Hindlimb muscle (tissue), 1 donor: ENCODE measurements at places on chromosomes 2 and 18.

GRCh38 chr2:145919477-145919876 is 1399.6 kb upstream of the ZEB2 start:
- DNase-seq, result no peak

GRCh38 chr2:46184794-46185583 is 112.2 kb upstream of the EPAS1 start:
- DNase-seq, result no peak

- DNase-seq, result peak; percentile 37
Measured at GRCh38 chr2:127525691-127526131, 578 bp downstream of the IWS1 start.

- DNase-seq, result no peak
Measured at GRCh38 chr2:194917519-194917918, 739.5 kb upstream of the SLC39A10 start.

DNA sequence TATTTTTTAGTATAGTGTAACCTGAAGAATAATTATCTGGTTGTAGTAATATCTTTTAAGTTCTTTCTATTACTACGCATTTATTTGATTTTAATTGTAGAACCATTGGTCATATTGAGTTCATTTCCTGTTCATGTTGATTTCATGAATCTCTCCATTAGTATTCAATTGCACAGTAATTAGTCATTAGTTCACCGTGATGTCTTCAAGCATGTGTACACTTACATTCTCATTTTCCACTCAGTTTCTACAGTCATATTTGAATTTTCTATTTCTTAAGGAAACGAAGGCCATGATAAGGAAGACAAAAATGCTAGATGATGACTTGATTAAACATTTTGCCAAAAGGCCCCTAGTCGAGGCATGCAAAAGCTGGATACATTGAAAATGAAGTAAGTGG is 333.7 kb upstream of the FANCL start:
- no peak for DNase-seq

GRCh38 chr18:25298853-25299274 is 53.1 kb downstream of the ZNF521 start:
- no peak for DNase-seq

DNA sequence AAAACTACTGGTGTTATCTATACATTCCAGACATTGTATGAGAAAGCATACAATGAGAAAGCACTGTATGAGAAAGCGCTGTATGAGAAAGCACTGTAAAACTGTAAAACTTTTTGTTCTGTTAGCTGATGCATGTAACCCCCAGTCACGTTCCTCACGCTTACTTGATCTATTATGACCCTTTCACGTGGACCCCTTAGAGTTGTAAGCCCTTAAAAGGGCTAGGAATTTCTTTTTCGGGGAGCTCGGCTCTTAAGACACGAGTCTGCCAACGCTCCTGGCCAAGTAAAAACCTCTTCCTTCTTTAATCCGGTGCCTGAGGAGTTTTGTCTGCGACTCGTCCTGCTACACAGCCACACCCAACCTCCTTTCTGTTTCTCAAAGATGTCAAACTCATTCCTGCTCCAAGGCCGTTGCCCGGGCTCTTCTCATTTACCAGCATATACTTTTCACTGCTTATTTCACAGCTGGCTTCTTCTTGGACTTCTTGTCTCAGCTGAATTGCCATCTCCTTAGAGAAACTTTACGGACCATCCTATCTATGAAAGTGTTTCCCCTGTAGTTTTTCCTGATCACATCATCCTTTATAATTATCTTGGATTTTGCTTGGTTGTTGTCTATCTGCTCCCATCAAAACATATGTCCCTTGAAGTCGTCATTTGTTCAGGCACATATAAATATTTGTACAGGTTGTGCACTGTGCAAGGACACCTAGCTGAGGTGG is 29.8 kb upstream of the YES1 start:
- no peak for DNase-seq

- no peak for DNase-seq
Measured at GRCh38 chr2:204315236-204315662, 230.0 kb upstream of the PARD3B start.

- DNase-seq, result no peak
Measured at GRCh38 chr2:45134726-45135125, 125.5 kb upstream of the SIX2 start.

GRCh38 chr2:164260506-164260905 is 360.8 kb downstream of the GRB14 start:
- no peak for DNase-seq

DNA sequence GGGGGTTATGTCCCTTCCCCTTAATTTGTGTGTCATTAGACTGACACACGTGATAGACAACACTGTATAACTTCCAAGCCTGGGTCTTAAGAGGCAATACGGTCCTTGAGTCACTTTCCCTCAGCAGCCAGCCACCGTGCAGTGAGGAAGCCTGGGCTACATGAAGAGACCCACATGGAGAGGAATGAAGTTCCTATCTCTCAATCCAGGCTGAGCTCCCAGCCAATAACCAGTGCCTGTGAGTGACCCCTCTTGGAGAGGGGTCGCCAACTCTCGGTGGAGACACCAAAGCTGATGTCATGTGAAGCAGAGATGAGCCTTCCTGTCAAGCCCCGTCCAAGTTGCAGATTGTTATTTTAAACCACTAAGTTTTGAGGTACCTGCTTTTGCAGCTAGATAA is 5.7 kb upstream of the WDSUB1 start:
- DNase-seq, result no peak

- no peak for DNase-seq
Measured at GRCh38 chr2:1979138-1979537, 234.8 kb upstream of the PXDN start.

DNA sequence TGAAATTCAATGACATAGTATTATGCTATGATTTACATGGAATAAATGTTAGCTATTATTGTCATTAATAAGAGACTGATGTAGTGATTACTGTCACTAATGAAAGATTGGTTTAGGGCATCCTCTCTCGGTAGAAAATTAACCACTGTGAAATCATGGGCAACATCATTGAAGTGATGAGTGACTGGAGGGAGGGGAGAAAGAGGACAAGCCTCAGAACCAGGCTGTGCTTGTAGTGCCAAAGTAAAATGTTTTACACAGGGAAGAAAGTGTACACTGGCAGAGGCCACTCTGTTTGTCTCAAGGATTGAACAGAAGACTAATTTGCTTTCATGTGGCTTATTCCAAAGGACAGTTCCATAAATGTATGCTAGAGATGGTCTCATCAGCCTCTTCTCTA is 456.2 kb upstream of the TCF4 start:
- DNase-seq, result no peak

- DNase-seq, result no peak
Measured at GRCh38 chr2:202122980-202123720, 50.1 kb downstream of the KIAA2012 start.

- DNase-seq, result no peak
Measured at GRCh38 chr2:40844353-40845277, 392.7 kb upstream of the SLC8A1 start.

DNA sequence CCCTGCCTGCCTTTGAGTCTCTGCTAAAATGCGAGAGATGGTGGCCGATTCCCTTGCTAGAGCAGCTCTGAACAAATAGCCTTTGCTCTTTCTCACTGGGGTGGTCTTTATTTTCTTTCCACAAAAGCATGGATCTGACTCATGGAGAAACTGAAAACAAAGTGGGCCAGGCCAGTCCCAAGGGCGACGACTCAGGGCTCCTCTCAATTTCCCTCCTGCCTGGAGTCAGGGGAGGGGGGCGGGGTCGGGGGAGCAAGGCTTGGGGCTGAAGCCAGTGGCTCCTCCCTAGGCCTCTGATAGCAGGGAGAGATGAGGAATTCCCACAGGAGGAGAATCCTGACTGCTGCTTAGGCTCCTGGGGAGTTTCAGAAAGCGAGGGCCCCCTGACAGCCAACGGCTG is 17.1 kb upstream of the IL1R2 start:
- DNase-seq, result no peak

- no peak for DNase-seq
Measured at GRCh38 chr2:192854706-192855105, 660.0 kb upstream of the TMEFF2 start.

GRCh38 chr18:45642238-45642637 is 27.0 kb downstream of the SLC14A2 start:
- no peak for DNase-seq

DNA sequence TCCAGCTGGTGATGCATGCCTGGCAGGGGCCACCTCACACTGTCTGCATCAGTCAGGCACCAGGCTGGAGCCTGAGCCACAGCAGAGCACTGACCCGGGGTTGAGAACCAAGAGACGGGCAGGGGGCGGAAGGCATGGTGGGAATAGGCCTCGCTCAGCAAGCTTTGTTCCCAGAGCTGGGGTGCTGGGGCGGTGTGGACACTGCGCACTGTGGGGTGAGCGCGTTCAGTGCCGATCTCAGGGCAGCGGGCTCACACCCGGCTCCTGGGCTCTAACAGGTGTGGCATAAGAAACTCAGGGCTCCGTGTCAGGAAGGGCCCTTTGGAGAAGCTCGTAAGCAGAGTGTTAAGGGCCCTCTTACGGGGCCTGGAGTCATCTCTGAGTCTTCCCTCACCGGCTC is 15.7 kb downstream of the SH3RF3 start:
- DNase-seq, result no peak

- DNase-seq, result no peak
Measured at GRCh38 chr18:23108496-23108895, 26.8 kb upstream of the CABLES1 start.

GRCh38 chr2:221676566-221677172 is 104.6 kb upstream of the EPHA4 start:
- DNase-seq, result no peak

GRCh38 chr2:134493797-134494196 is 225.0 kb downstream of the TMEM163 start:
- no peak for DNase-seq

- DNase-seq, result no peak
Measured at GRCh38 chr18:1037776-1038175, 133.1 kb downstream of the ADCYAP1 start.

- DNase-seq, result no peak
Measured at GRCh38 chr2:186592137-186592875, 2.5 kb downstream of the ITGAV start.

DNA sequence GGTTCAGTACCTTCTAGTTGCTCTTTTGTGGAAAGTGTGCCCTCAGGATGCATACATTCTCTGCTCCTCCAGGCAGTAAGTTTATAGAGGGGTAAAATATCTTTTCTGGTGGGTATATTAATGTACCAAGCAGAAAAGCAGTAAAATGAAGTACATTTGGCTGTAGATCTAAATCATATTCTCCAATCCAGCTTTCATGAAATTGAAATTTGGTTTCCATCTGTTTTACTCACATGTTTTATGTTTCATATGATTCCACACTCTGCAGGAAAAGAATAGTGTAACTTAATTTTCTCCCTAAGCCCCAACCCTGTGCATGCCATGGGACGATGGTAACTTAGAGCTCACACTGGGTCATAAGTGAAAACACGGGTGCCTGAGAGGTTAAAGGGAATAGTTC is 172.3 kb downstream of the AKAIN1 start:
- DNase-seq, result no peak

DNA sequence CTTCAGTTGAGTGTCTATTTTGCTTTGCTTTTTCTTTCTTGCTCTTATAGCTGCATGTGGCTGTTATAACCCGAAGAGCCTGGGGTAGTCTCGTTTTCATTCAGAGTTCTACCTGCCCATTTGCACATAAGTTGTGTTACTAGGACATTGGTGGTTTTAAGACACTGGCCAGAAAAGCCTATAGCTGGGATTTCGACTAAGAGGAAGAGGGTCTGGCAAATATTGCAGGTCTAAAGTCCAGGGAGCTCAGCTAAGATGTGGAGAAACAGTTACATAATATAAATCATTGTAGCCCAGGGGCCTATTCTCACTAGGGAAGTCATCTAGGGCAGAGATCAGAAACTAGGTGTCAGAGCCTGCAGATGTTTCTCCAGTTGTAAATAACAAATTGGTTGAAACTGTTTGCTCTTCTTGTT is 120.8 kb downstream of the BABAM2 start:
- DNase-seq, result no peak

DNA sequence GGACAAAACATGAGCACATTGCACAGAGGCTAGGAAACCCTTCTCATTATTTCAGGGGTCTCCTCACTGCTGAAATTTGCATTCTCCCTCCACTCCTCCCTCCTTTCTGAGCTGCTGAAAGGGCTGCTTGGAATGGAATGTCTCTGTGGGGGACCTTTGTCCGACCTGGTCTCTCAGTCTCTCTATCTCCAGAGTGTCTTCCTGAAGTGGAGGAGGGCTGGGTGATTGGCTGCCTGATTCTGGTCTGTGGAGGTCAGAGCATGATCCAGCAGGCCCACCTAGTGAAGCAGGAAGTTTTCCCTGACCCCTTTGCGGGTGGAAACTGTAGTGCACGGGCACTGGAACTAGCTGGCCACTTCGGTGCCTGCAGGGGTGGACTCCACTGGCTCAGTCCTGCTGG is 560.5 kb upstream of the HS6ST1 start:
- no peak for DNase-seq

GRCh38 chr2:53670331-53670730 is 97.3 kb upstream of the CHAC2 start:
- DNase-seq, result no peak

DNA sequence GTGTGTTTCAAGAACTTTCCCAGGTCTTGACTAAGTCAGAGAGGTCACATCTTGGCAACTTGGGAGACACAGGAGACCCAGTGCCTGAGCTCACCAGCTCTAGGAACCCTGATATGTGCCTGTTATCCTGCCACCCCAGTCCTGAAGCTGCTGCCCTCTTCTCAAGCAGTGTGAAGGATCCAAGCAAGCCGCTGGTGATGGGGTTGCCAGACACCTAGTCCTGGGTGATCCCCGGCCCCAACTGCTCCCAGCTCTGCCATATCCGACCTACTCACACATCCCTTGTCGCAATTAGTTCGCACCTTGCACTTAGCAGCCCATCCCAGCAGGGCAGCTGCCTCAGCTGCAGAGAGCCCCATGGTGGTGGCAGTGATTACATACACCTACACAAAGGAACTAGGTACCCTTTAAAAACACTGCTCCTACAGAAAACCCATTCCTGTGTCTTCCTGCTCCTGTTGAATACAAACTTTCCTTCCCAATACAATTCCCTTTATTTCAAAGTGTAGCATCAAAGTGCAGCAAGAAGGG is 247.2 kb upstream of the RAB12 start:
- no peak for DNase-seq

DNA sequence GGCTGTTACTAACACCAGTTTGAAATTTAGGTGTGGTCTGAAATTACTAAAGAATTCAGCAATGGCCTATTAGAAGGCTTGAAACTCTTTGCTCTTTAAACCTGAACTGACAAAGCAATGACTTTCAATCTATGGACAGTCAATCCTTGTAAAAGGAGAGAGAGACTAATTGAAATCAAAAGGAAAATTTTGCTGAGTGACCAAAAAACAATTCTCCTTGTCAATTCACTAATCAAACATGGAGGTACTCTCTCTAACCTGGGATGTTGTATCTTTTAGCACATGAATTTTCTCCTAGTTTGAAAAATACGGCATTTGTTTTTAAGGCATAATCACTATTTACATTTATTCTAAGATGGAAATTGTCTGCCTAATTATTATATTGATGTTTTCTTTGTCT is 49.6 kb upstream of the ATIC start:
- no peak for DNase-seq
